ENCODE measurements at places on chromosomes 12 and 14. TPM values are rescaled to one million over a fixed set of nuclear protein-coding genes. Genes with fewer than 3 reads are reported as not detected.

Gene PITPNM2
- 3.4 TPM for total RNA-seq

Gene MYF6
- not detected for total RNA-seq

Gene MSI1
- 0.17 TPM for total RNA-seq

- no peak for DNase-seq
These were observed 290.7 kb upstream of the TMPO start for GRCh38 chr12:98224584-98225221.

DNA sequence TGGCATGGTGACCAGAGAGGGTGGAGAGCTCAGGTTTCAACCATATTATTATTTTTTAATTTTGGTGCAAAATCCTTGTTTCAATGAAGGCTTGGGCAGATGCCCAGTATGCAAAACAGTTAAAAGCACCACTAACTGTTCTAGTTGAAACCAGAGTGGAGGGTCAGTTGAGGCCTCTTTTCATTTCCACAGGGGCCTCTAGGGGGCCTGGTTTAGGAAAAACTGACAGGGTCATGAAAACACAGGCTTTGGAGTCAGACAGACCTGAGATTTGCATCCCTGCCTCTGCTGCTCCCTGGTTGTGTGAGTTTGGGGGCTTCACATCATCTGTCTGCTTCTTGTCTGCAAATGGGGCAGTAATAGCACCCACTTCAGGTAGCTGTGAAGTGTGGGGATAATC is 3.3 kb upstream of the RPH3A start:
- no peak for DNase-seq

DNA sequence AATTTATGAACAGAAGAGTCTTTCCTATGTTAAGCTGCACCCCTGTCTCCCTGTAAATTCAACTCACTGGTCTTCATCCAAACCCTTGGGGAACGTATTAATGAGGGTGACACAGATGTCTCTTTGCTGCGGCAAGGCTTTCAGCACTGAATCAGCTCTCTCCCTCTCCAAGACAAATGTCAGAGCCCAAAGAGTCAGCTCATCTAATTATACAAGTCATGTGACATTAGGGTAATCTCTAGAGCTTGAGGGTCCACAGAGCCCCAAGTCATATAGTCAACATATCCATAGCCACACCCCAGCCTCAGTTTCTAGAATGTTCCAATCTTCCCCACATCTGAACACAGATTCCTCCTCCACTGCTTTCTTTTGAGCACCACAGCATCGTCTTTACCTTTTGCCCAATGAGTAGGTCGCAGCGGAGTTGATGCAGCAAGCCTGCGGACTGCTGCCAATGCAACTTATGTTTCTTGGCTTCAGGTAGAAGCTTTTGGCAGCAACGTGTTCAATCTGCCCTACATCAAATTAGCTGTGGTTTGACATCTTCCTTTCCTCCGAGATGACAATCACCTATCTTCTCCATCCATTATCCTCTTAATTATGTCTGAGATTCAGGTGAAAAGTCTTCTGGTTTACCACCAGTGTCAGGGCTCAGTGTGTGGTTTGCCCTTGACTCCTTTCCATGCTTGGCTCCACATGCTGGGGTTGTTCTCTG is 5.3 kb downstream of the BATF start:
- no peak for DNase-seq

DNA sequence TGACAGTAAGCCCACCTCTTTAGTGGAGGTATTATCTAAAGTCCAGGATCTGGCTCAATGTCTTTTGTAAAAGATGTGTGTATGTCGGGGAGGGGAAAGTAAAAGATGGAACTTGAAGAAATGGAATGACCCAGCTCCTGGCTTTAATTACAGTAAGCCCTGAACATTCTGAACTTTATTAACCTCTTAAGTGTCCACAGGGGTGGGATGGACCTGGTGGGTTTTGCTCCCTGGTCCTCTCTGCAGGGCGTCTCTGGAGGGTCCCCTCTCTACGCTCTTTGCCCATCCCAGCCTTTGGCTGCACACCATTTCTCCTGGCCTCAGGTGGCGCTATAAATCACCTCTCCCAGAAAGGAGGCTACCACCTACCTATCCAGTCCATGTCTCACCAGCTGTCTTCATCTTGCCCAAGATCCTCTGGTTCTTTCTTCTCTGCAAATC is 3.7 kb upstream of the CISTR start:
- DNase-seq, result no peak
